Thoracic aorta (tissue), 2 donors: ENCODE measurements at places on chromosomes 3 and 15. TPM values are rescaled to one million over a fixed set of nuclear protein-coding genes. Genes with fewer than 3 reads are reported as not detected.

GRCh38 chr3:183662099-183662498 lies 26.7 kb downstream of the KLHL24 start:
- no peak for DNase-seq
- H3K27me3 ChIP-seq, result no peaks in the 10 kb centered on the region
- no peak overlapping the region for H3K27ac ChIP-seq
- no peak overlapping the region for H3K4me3 ChIP-seq
- peaks cover 14% of the 10 kb centered on the region for H3K4me1 ChIP-seq

DNA sequence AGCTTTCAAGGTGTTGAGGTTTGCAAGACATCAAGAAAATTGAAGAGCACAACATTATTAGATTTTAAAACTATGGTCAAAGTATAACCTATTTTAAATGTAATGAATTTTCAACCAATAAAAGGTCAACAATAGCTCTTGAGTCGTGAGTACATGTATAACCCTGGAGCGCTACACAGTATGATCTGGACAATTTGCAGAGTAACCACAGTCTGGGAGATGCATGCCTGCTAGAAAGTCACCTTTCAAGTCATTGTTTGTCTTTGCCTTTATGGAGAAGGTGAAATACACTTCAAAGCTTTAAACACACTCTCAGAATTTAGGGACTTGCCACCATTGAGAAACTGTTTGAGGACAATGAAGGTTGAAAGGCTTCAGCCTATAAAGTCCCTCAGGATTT lies 112.6 kb upstream of the ALCAM start:
- no peak for DNase-seq
- no peak overlapping the region for H3K27ac ChIP-seq
- H3K36me3 ChIP-seq, result no peaks in the 10 kb centered on the region
- H3K4me3 ChIP-seq, result no peak overlapping the region
- H3K27me3 ChIP-seq, result no peaks in the 10 kb centered on the region

DNA sequence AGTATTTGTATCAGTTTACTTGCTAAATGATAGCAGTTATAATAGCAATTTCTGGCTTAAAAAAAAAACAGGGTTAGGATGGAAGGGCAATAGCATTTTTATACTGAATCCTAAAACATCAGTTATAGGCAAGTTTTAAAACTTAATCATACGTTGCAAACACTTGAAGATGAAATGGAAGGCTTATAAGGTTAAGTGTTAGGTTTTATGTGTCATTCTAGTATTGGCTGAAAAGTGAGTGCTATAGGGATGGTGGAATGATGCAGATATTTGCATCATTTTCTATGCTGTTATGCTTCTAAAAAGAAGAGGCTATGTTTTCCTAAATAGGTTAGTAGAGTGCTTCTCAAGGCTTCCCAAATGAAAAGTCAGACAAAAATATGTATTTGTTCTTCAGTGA lies 23.3 kb downstream of the ARIH1 start:
- H3K4me1 ChIP-seq, result peaks cover 33% of the 10 kb centered on the region
- H3K36me3 ChIP-seq, result no peaks in the 10 kb centered on the region

DNA sequence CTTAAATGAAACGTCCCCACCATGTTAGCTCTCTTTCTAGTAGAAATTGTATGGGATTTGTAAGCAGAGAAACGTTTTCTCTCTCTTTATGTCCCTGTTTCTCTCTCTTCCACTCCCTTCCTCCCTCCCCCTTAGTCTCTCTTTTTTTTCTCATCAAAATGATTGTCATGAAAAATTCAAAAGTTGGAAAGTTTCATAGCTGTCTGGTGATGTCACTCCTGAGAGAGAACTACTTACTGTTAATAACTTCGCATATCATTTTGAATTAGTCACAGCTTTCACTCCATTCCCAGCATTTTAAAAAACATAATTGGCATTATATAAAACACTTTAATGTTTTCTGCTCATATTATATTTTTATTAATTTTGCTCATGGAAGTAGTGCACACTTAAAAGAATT lies 331.1 kb downstream of the C3orf38 start:
- no peaks in the 10 kb centered on the region for H3K27me3 ChIP-seq
- no peak for DNase-seq
- no peak overlapping the region for H3K27ac ChIP-seq
- H3K4me1 ChIP-seq, result no peaks in the 10 kb centered on the region
- H3K4me3 ChIP-seq, result no peak overlapping the region
- H3K36me3 ChIP-seq, result no peaks in the 10 kb centered on the region

GRCh38 chr3:185030951-185031350 lies 121.9 kb downstream of the C3orf70 start:
- no peaks in the 10 kb centered on the region for H3K4me1 ChIP-seq
- no peak for DNase-seq
- no peaks in the 10 kb centered on the region for H3K27me3 ChIP-seq
- no peak overlapping the region for H3K4me3 ChIP-seq
- no peak overlapping the region for H3K27ac ChIP-seq

The ZIC4 gene
- total RNA-seq, result not detected

The IQCF5 gene
- not detected for total RNA-seq

The TGFBR2 gene
- total RNA-seq, result 355 TPM

The ST3GAL6 gene
- total RNA-seq, result 12.0 TPM
